Stimulated activated effector memory CD8-positive, alpha-beta T cell treated with anti-CD3 and anti-CD28 coated beads, Interleukin-12 subunit alpha, Interleukin-12 subunit beta, amount 100 ng/mL, for 72 hours (primary cell): ENCODE measurements at places on chromosomes 16 and 17.

GRCh38 chr17:1473841-1474240 lies 17.8 kb upstream of the CRK start:
- no peak for DNase-seq

DNA sequence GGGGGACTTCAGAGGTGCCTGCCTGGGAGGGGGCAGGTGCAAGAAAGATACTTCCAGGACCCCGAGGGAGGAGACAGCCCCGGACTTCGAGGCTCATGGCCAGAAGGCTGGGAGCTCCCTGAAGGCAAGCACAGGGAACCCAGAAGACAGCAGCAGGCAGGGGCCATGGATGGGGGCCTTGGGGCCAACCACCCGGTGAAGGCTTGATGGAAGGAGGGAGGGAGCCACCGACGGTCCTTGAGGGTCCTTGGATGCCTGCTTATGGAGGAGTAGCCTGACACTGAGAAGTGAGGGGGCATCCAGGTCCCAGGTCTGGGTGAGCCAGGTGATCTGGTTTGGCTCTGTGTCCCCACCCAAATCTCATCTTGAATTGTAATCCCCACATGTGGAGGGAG lies 89.7 kb downstream of the SEC14L1 start:
- DNase-seq: no peak

- no peak for DNase-seq
Observed at GRCh38 chr17:81414756-81415516, 19.7 kb downstream of the BAHCC1 start.

DNA sequence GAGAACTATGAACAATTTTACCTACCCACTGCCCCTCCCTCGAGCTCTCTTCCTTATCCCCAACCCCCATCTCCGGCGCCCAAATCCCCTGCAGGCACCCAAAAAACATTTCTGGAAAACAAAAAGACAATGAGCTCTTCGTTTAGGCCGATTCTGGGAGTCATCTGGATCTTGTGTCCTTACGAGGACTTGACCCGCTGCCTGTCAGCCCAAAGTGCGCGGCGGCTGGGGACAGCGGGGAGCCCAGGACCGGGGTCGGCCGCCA lies 524 bp downstream of the STRADA start:
- no peak for DNase-seq

DNA sequence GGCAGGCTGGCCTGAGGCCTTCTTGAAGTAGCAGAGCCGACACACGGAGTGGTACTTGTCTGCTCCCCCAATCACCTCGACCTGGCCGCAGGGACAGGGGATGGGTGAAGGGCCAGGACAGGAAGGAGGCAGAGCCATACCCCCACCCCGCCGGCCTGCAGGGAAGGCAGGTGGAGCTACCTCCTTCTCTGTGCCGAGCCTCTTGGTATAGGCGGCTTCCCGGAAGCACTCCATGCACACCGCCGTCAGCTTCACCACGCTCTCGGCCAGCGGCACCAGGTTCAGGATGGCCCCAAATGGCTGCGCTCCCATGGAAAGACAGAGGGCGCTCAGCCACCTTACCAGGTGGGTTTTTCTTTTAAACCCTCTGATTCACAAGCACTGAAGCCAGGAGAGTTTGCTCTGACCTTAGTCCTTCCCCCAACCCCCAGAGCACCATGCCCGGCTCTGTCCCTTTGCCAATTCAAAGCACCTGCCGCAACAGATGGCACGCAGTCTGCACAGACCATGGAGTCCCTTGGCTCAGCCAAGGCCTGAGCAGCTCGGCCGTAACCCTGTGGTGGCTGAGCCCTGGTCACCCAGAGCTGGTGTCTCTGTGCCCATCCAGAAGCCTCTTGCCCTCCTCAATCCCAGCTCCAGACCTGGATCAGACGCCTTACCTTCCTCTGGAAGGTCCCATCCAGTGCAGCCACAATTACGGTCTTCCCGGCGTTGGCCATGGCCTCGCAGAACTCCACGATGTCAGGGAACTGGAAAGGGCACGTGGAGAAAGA lies 6.7 kb downstream of the SYNGR2 start:
- DNase-seq: no peak

DNA sequence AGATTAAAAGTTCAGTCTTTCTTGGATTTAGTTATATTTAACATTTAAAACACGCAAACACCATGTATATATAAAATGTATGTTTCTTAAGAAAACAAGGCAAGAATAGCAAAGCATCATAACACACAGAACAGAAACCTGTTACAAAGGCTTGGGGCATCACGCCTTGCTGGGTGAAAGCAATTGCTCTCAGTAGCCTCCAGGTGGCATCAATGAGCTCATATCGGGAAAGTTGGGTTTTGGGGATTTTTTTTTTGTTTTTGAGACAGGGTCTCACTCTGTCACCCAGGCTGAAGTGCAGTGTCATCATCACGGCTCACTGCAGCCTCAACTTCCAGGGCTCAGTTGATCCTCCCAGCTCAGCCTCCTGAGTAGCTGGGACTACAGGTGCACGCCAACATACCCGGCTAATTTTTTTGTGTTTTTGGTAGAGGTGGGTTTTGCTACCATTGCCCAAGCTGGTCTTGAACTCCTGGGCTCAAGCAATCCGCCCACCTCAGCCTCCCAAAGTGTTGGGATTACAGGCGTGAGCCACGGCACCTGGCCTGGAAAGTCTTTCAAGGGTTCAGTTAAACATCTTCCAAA lies 56.9 kb downstream of the CYB5D2 start:
- no peak for DNase-seq

DNA sequence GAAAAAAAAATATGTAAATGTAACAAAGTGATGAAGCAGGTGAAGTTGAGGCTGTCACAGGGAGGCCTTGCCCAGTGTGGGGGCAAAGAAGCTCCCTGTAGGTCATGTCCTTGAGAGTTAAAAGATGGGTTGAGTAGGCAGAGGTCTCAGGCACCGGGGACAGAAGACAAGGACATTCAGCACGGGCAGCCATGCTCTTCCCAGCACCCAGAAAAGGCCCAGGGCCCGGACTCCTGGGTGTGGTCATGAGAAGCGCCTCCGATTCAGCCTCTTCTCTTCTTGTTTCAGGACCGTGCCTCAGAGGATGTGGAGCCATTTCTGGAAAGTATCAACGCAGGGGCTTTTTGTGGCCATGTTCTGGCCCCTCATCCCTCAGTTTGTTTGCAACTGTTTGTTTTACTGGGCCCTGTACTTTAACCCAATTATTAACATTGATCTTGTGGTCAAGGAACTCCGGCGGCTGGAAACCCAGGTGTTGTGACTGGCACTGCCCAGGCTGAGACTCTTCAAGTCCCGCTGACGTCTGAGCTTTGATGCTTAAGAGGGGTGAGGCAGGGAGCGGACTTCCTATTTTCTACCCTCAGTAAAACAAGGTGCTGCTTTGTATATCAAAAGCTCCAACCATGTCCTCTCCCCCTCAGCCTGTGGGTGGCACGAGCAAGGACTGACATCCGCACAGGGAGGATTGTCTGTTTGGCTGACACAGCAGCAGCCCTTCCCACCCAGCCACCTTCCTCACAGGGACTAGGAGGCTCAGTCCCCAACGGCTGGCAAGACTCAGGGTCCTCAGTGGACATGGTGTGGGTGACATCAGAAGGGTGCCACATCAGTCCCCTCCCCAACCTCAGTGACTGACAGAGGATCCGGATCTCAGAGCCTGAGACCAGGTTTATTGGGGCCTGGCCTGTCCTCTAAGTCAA lies 26.5 kb downstream of the PLA2G10 start:
- no peak for DNase-seq

- peak; percentile 71 for DNase-seq
Observed at GRCh38 chr17:77542551-77543490, 402.1 kb downstream of the SEC14L1 start.

DNA sequence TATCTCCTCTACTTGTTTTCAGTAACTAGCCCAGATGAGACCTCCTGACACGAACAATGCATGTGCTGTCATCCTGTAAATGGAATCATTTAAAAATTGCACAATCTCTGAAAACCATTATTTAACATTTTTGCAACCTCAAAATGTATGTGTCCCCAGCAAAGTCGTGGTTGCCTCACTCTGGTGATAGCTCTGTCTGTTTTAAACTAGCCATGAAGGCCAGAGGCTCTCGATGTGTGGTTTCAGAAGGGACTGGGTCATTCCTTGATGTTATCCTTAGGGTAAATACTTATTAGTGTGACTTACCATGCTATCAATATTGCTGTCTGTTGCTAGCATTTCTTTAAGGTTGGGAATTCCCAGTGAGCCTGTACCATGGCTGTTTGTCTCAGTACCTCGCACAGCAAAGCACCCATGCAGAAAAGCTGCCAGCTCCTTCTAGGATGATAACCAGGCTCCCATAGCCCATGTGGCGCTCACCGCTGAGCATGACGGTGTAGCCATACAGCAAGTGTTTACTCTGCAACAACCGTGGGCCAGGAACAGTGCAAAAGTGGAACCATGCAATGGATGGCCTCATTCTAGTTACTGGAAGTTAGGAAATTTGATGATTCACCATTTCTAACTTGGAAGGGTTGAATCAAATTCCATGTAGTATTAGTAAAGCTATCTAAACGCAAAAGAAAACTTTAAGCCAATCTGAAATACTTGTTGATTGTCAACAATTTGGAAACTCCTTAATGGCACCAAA lies 2.9 kb upstream of the PGS1 start:
- DNase-seq: no peak

DNA sequence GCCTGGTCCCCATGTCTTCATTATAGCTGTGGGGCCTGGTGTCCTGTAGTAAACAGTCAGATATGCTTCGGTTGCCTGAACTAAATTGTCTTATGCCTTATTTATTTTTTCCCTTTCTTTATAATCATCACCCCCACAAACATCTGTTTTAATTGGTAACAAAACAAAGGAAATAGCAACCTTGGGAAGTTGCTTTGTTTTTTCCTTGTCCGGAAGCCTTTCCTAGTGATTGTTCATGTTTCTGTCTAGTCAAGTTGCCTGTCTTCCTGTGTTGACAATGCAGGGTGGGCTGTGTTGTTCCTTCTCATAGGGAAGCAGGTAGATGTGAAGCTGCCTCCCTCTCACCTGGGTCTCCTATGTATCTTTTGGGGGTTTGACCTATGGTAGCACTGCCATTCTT lies 16.7 kb downstream of the PGS1 start:
- DNase-seq: no peak

- DNase-seq: no peak
Observed at GRCh38 chr17:69596141-69596540, 181.6 kb downstream of the MAP2K6 start.

- DNase-seq: no peak
Observed at GRCh38 chr16:66948134-66948836, 12.8 kb upstream of the CES3 start.
